Keratinocyte (primary cell): ENCODE measurements at places on chromosomes 4 and X. TPM values are rescaled to one million over a fixed set of nuclear protein-coding genes. Genes with fewer than 3 reads are reported as not detected.

The GAGE2A gene
- polyA plus RNA-seq, result not detected in 3 replicates

The MAGEB10 gene
- polyA plus RNA-seq, result not detected in 3 replicates

The NMU gene
- 4.1 to 12.0 TPM (median 5.2 TPM) in 3 replicates for polyA plus RNA-seq

The EDA gene
- 0.72 to 1.1 TPM (median 0.75 TPM) in 3 replicates for polyA plus RNA-seq

The ARFIP1 gene
- polyA plus RNA-seq, result 23.5 to 44.4 TPM (median 28.2 TPM) in 3 replicates

The PPEF2 gene
- polyA plus RNA-seq, result 0.03 TPM in 2 of 3 replicates, not detected in the other

- H3K27me3 ChIP-seq, result no peaks in the 10 kb centered on the region
- DNase-seq, result no peak
- peaks cover 15% of the 10 kb centered on the region for H3K4me1 ChIP-seq
- no peak overlapping the region for H3K4me3 ChIP-seq
- no peak overlapping the region for H3K27ac ChIP-seq
Observed at GRCh38 chr4:123990310-123990870, 593.8 kb downstream of the SPRY1 start.

- H3K36me3 ChIP-seq, result no peaks in the 10 kb centered on the region
- DNase-seq, result no peak
- no peak overlapping the region for H3K27ac ChIP-seq
- no peaks in the 10 kb centered on the region for H3K27me3 ChIP-seq
Observed at GRCh38 chr4:182139491-182139890, 103.7 kb upstream of the TENM3 start.

DNA sequence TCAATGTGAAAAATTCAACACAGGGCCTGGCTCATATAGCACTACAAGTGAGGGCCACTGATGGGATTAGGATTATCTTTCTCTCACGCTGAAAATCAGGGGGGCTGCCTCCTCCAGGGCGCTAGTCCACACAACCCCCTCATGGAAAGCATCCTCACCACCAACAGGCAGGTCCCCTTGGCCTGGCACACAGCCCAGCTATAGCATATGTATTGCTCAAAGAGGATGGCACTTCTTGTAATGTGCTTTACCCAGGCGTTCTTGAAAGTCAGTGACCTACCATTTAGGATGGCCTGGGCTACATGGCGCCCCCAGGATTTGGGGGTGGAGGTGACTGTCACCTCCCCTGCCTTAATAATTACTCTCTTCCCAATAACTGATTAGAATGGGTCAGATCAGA, 71.0 kb upstream of the LSM6 start:
- no peak overlapping the region for H3K4me3 ChIP-seq
- no peak overlapping the region for H3K27ac ChIP-seq
- no peaks in the 10 kb centered on the region for H3K36me3 ChIP-seq
- H3K4me1 ChIP-seq, result no peaks in the 10 kb centered on the region
- no peak for DNase-seq

- no peaks in the 10 kb centered on the region for H3K27me3 ChIP-seq
- H3K4me1 ChIP-seq, result peaks cover 14% of the 10 kb centered on the region
- H3K27ac ChIP-seq, result no peak overlapping the region
- no peaks in the 10 kb centered on the region for H3K36me3 ChIP-seq
- DNase-seq, result no peak
Observed at GRCh38 chr4:140238351-140239056, 84.5 kb upstream of the MAML3 start.

DNA sequence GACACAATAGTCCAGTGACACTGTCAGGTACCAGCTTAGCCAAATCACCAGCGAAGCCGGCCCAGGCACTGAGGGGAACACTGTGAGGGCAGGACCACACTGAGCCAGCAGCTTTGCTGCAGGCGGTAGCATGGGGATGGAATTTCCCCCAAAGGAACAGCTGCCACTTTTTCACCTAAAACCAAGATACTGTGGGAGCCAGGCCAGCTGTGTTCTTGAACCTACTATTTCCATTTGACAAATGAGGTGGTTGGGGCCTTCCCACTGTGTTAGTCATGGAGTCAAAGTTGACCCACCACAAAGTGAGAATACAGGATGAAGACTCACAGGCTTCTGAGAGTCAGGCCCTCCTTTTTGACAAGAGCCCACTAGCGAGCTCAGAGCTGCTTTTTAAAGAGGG, 70.7 kb upstream of the SH3RF1 start:
- no peaks in the 10 kb centered on the region for H3K36me3 ChIP-seq
- H3K27ac ChIP-seq, result no peak overlapping the region
- no peak for DNase-seq
- peaks cover 17% of the 10 kb centered on the region for H3K4me1 ChIP-seq
- no peaks in the 10 kb centered on the region for H3K27me3 ChIP-seq
- no peak overlapping the region for H3K4me3 ChIP-seq

GRCh38 chr4:37388681-37389365, 144.3 kb downstream of the NWD2 start:
- H3K27me3 ChIP-seq, result no peaks in the 10 kb centered on the region
- DNase-seq, result no peak
- H3K36me3 ChIP-seq, result no peaks in the 10 kb centered on the region
- no peak overlapping the region for H3K27ac ChIP-seq
- H3K4me3 ChIP-seq, result no peak overlapping the region

DNA sequence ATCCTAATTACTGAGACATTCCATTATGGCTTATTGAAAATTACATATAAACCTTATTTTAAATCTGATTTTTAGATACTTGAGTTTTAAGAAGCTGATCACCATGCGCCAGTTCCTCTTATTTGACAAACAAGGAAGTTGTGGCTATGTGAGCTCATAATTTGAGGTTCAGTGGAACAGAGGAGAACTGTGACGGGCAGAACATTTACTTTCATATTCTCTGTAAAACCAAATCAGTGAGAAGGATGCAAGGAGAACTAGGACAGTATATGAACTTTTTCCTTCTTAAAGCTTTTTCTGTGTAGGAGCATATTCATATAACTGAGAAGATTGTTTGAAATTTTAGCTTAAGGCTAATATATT, 25.3 kb downstream of the STIM2 start:
- no peak for DNase-seq
- H3K4me1 ChIP-seq, result no peaks in the 10 kb centered on the region
- no peaks in the 10 kb centered on the region for H3K27me3 ChIP-seq
- H3K4me3 ChIP-seq, result no peak overlapping the region
- H3K27ac ChIP-seq, result no peak overlapping the region
- no peaks in the 10 kb centered on the region for H3K36me3 ChIP-seq

DNA sequence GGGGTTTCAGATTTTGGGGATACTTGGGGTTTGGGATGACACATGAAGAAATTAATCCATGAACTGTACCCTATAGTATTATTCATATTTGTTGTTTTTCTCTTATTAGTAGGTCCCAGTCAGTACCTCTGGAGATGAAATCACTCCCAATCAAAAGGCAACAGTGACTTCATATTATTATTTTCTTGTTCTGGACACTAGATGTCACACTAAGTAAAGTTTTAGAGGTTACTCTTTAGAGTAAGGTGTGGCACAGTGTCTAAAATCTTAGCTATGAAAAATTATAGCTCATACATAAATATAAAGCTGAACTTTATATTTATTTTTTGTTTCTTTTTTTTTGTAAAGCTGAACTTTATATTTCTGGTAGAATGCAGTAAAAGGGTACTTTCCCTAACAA, 35.1 kb downstream of the FAM114A1 start:
- H3K4me3 ChIP-seq, result no peak overlapping the region
- H3K27ac ChIP-seq, result no peak overlapping the region
- H3K36me3 ChIP-seq, result peaks cover 6% of the 10 kb centered on the region
- no peaks in the 10 kb centered on the region for H3K4me1 ChIP-seq
- H3K27me3 ChIP-seq, result no peaks in the 10 kb centered on the region

DNA sequence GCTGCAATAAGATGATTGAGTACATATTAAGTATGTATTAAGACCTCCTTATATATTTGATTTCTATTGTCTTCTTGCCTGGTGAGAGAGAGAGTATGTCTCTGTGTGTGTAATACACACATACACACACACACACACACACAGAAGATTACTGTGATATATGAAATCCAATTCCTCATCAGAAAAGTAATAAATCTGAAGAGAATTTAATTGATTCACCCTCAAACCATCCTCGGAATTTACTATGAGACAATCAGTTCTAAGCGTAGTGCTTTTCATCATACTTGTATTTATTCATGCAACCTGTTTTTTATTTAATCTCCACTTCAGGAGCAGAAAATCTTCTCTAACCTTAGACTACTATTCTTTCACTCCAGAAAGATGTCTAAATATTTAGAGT, 62.3 kb upstream of the TLL1 start:
- DNase-seq, result no peak
- H3K27me3 ChIP-seq, result no peaks in the 10 kb centered on the region
- peaks cover 10% of the 10 kb centered on the region for H3K4me1 ChIP-seq
- H3K27ac ChIP-seq, result no peak overlapping the region
- no peak overlapping the region for H3K4me3 ChIP-seq
- H3K36me3 ChIP-seq, result no peaks in the 10 kb centered on the region

DNA sequence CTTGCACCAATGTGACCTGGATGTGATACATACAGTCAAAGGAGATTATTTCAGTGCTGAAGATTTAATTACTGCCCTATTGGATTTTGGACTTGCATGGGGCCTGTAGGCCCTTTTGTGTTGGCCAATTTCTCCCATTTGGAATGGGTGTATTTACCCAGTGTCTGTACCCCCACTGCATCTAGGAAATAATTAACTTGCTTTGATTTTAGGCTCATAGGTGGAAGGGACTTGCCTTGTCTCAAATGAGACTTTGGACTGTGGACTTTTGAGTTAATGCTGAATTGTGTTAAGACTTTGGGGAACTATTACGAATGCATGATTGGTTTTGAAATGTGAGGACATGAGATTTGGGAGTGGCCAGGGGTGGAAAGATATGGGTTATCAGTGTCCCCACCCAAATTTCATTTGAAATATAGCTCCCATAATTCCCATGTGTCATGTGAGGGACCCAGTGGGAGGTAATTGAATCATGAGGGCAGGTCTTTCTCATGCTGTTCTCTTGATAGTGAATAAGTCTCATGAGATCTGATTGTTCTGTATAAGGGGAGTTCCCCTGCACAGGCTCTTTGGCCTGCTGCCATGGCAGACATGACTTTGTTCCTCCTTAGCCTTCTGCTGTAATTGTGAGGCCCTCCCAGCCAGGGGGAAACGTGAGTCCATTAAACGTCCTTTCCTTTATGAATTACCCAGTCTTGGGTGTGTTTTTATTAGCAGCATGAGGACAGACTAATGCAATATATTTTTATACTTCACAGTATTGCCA, 362.2 kb upstream of the SPANXN4 start:
- DNase-seq, result no peak
- no peak overlapping the region for H3K4me3 ChIP-seq
- H3K36me3 ChIP-seq, result no peaks in the 10 kb centered on the region

DNA sequence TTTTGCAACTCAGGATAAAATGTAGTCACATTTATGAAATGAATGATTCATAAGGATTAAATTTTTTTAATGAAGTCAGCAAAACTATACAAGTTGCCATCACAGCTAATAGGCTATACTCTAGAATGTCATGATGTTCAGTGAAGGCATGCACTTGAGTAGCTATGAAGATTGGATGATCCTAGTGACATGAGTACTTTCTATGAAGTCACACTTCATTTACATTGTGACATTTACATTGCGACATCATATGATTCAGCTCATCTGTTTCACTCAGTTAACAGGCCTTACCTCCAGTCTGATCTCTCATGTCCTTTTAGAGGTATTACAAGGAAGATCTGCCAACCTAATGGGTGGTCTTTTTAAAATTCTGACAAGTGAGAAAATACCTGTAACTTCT, 82.7 kb upstream of the FGF13 start:
- H3K4me1 ChIP-seq, result no peaks in the 10 kb centered on the region
- H3K36me3 ChIP-seq, result no peaks in the 10 kb centered on the region
- no peak overlapping the region for H3K27ac ChIP-seq
- no peaks in the 10 kb centered on the region for H3K27me3 ChIP-seq
- no peak for DNase-seq
- no peak overlapping the region for H3K4me3 ChIP-seq

DNA sequence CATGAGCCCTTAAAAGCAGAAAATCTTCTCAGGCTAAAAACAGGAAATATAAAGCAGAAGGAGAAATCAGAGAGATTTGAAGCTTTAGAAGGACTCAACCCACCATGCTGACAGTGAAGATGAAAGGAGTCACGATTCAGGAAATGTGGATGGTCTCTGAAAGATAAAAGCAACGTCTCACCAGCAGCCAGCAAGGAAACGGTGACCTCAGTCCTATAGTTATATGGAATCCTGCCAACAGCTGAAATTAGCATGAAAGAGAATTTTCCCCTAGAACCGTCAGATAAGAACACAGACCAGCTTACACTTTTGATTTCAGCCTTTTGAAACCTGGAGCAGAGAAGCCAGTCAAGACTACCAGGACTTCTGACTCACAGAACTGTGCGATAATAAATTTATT, 715.7 kb upstream of the HTR2C start:
- H3K36me3 ChIP-seq, result no peaks in the 10 kb centered on the region
- no peak for DNase-seq
- H3K27ac ChIP-seq, result no peak overlapping the region
- H3K27me3 ChIP-seq, result no peaks in the 10 kb centered on the region

GRCh38 chrX:154443992-154444754, at the start of gene FAM50A:
Gene FAM50A (plus strand): TSS chrX:154444141. CDS start chrX:154444236, 95 bp downstream.
- no peaks in the 10 kb centered on the region for H3K36me3 ChIP-seq
- peak within 1 kb of the TSS; percentile 49 for H3K4me3 ChIP-seq
- no peaks in the 10 kb centered on the region for H3K27me3 ChIP-seq
- no peak within 1 kb of the TSS for H3K27ac ChIP-seq

- DNase-seq, result no peak
- H3K4me3 ChIP-seq, result no peak overlapping the region
- no peak overlapping the region for H3K27ac ChIP-seq
- H3K36me3 ChIP-seq, result no peaks in the 10 kb centered on the region
- peaks cover 21% of the 10 kb centered on the region for H3K4me1 ChIP-seq
- H3K27me3 ChIP-seq, result no peaks in the 10 kb centered on the region
Observed at GRCh38 chr4:185280608-185281007, 71.2 kb downstream of the SNX25 start.

- H3K4me3 ChIP-seq, result no peak overlapping the region
- no peaks in the 10 kb centered on the region for H3K27me3 ChIP-seq
- no peak for DNase-seq
- H3K4me1 ChIP-seq, result peaks cover 3% of the 10 kb centered on the region
- no peak overlapping the region for H3K27ac ChIP-seq
- no peaks in the 10 kb centered on the region for H3K36me3 ChIP-seq
Observed at GRCh38 chrX:130179170-130179569, 7.4 kb downstream of the RAB33A start.

DNA sequence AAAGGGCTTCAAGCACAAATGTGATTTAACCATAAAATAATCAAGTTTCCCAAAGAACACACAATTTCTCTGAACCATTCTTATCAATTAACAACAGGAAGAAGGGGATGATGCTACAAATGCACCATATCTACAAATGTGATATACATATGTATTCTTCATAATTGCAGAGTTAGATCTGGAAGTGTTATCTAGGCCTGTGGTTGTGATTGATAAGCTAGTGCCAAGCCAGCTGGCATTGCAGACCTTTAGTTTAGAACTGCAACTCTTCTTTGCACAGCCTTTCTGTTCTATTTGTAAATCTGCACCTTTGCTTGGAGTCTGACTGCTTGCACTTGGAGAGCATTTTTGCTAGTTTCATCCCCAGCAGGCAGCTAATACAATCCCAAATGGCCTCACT, 145.5 kb upstream of the NPY2R start:
- H3K27ac ChIP-seq, result no peak overlapping the region
- no peak overlapping the region for H3K4me3 ChIP-seq
- H3K27me3 ChIP-seq, result no peaks in the 10 kb centered on the region
- DNase-seq, result no peak
